Right forelimb (tissue), 1 donor: ENCODE measurements at places on chromosomes 5 and 9.
A peak's percentile ranks its signal among the peaks of the same experiment; 100 is the strongest.

- no peak for DNase-seq
Observed at GRCh38 chr5:169944922-169945680, 35.2 kb downstream of the INSYN2B start.

DNA sequence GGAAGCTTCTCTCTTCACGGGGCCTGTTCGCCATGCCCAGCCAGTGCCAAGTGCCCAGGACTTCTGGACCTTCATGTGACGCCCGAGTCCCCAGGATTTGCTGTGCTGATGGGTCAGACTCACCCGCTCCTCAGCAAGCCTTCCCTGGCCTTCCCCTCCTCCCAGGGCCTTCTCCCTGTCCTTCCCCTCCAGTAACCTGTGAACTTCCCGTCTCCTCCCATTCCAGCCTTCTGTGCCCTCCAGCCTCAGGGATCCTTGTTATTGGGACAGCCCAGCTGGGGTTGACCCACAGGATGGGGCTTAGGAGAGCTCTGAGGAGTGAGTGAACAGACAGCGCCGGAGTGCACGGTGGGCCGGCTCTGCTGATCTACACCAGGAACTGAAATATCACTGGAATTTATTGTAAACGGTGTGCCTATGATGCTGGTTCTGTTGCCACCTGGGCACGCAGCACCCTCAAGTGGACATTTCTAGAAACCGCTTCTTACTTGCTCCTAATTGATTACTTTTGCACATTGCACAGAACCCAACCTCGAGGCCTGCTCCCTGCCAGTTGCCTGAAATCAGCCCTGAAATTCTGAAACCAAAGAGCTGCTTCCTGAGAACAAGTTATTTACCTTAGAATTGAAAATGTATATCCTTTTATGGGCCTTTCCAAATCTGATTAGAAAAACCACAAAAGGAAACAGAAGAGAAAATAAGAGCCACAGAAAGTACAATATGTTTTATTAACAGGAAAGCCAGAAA is 1.5 kb downstream of the SPAAR start:
- no peak for DNase-seq

- DNase-seq, result no peak
Observed at GRCh38 chr5:95401626-95402025, 10.5 kb downstream of the FAM81B start.

GRCh38 chr9:71636143-71636839 is 132.0 kb downstream of the CEMIP2 start:
- no peak for DNase-seq

- DNase-seq, result peak; percentile 72
Observed at GRCh38 chr9:94656200-94656599, 16.9 kb upstream of the FBP1 start.

- no peak for DNase-seq
Observed at GRCh38 chr9:99193466-99193821, 28.3 kb downstream of the ALG2 start.

- DNase-seq, result no peak
Observed at GRCh38 chr5:157902449-157903116, 43.6 kb upstream of the CLINT1 start.

DNA sequence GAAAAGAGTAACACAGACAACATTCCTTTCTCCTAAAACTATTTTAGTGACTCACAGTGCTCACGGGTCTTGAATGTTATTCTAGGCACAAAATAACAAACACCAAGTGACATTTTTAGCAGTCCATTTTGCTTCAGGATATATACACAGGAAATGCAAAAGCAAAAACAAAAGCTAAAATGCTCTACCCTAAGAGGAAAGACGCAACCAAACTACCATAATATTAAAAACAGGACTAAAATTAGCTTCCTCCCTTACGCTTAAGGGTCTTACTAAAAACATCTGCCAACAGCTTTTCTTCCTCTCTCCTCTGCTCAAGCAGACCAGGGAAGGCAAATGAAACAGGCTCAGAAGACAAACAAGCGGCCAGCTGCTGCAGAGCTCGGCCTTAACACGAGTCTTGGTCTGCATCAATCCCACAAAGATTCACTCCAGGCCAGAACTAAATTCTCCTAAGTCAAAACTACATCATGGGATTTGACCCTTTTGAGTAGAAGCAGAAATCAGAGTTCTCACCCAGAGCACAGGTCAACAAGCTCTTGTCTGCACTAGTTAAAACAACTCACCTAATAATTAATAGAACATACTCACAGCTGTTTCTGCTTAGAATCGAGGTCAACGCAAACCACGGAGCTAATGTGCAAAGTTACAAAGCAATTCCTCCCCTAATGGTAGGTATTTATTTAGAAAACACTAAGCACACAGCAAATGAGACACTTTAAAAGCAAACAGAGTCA is 62.3 kb downstream of the RAPGEF1 start:
- no peak for DNase-seq

DNA sequence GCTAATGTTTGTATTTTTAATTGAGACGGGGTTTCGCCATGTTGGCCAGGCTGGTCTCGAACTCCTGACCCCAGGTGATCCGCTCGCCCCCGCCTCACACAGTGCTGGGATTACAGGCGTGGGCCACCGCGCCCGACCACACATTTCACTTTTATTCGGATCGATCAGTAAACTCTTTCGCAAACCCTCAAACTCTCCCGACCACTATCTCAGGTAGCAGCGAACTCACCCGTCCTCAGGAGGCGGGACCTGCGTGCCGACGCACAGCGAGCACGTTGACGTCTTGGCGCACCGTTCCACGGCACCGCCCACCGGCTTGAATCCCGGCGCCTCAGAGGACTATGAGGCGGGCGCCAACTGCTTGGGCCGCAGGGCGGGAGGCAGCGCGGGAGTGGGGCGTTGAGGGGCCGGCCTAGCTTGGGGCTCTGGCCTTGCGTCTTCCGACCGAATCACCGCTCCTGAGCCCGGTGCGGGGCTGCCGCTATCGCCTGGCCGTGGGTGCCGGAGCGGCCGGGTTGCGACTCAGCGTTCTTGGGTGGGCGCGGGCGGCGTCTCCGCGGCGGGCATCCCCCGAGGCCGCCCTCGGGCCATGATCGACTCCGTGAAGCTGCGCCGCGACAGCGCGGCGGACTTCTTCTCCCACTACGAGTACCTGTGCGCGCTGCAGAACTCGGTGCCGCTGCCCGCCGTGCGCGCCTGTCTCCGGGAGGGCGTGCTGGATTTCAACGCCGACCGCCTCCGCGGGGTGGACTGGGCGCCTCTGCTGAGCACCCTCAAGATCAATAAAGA is at the start of gene CEP78:
Gene CEP78 (plus strand): TSS at position 314 of the 789 bp plus-strand sequence. CDS start 276 bp downstream, at position 590.
- DNase-seq, result peak; percentile 95

- no peak for DNase-seq
Observed at GRCh38 chr5:140875085-140876065, at the start of gene PCDHA12. Gene PCDHA12, plus strand, starts transcription at chr5:140875308. Its CDS starts 165 bp downstream, at chr5:140875473.

DNA sequence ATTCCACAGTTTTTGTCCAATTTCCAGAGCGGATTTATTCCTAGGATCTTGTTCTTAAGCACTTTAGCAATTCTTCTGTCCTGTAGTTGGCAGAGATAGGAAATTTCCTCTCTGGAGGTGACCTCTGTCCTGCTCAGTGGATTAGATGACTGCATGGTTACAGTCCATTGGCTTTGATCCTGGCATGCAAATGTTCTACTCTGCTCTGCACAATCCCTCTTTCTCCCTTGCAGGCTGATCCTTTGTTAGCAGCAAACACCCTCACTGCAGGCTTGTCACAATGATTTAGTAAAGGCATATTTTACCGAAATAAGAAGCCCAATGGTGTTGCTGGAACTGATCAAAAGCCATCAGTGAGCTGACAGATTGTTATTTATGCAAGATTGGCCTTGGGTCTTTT is 243.8 kb downstream of the COX7C start:
- DNase-seq, result no peak

DNA sequence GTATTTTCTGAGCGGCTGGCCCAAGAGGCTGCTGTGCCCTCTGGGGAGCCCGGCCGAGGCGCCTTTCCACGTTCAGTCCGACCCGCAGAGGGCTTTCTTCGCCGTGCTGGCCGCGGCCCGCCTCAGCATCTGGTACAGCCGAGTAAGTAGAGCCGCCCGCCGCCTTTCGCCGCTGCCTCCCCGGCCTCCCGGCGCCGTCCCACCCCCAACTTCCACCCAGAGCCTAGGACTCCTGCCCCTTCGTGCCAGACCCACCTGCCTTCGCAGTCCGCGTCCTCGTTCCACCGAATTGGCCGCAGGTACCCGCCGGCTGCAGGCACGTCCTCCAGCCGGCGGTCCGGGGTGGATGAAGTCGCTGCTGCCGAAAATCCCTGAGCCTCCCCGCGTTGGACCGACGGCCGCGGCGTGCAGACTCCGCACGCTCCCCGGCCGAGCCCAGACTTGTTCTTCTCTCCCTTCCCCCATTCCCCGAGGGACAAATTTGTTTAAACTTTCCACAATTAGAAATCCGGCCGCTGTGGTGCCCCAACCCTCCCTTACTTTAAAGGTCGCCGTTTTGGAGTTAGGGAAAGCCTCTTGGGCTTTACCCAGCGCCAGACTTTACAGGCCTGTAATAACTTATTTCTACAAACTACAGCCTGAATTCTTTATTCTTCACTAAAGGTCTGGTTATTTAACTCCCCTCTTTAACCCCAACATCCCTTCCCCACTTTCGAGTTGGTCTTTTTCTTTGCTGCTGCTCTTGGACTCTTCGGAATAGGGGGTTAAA is 589 bp downstream of the RIC1 start:
- DNase-seq, result peak; percentile 80

DNA sequence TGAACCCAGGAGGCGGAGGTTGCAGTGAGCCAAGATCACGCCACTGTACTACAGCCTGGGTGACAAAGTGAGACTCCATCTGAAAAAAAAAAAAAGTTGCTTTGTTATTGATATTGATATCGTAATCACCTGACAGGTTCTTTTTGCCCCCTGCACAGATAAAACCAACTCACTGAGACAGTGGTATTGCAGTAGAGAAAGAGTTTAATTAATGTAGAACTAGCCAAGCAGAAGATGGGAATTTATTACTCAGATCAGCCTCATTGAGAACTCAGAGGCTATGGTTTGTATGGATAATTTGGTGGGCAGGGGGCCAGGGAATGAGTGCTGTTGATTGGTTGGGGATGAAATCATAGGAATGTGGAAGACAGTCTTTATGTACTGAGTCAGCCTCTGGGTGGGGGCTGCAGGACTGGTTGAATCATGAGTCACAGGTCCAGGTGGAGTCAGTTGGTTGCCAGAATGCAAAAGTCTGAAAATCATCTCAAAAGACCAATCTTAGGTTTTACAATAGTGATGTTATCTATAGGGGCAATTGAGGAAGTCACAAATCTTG is 35.8 kb upstream of the MEGF10 start:
- no peak for DNase-seq

GRCh38 chr9:35000535-35001284 is 11.2 kb downstream of the DNAJB5 start:
- DNase-seq, result no peak

GRCh38 chr5:73376618-73377170 is 71.9 kb downstream of the FOXD1 start:
- no peak for DNase-seq

DNA sequence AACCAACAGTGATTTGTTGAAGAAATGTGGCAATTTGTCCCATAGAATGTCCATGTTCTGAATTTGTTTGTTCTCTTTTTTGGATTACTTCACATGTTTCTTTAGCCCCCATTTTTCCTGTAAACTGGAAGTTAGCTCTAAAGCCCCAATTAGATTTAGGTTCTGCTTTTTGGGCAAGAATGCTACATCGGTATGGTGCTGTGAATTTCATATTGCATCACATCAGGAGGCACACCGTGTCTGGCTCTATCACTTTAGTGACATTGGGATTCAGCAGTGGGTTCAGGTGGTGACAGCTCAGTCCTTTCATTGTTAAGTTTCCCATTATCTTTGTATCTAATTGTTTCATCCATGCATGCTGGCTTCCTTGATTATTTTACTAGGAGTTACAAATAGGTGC is 27.9 kb downstream of the ADGRV1 start:
- no peak for DNase-seq

DNA sequence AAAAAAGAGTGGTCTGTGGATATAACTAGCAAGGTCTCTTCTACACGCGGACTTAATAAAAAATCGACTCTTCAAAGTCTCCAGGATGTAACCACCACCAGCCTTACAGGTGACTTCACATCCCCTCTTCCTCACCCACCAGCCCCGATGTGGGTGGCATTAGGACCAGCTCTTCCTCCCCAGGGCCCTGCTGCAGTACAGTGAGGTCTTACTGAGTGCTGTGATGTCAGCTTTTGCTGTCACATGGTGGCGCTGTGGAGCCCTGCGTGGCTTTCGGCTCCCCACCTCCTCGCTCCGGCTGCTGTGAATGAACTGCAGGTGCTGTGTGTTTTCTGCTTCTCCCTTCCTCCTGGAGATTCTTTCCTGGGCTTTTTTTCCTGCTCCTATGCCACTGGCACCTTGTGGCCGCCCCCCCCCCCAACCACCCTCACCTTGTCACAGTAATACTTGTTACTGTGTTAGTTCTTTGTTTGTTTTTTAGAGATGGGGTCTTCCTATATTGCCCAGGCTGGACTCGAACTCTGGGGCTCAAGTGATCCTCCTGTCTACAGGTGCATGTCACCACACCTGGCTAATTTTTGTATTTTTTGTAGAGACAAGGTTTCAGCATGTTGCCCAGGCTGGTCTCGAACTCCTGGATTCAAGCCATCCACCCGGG is 15.8 kb upstream of the RAPGEF1 start:
- peak; percentile 84 for DNase-seq

DNA sequence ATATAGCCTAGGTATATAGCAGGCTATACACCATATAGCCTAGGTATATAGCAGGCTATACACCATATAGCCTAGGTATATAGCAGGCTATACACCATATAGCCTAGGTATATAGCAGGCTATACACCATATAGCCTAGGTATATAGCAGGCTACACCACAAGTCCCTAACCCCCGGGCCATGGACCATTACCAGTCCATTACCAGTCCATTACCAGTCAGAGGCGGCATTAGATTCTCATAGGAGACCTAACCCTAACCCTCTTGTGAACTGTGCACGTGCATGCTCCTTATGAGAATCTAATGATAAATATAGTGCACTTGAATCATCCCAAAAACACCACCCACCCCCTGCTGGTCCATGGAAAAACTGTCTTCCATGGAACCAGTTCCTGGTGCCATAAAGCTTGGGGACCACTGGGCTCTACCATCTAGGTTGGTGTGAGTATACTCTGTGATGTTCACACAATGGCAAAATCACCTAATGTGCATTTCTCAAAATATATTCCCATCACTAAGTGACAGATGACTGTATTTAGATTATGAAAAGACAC is 4.7 kb downstream of the PLIN2 start:
- no peak for DNase-seq

GRCh38 chr5:107997338-107997980 is 326.7 kb upstream of the EFNA5 start:
- no peak for DNase-seq

- no peak for DNase-seq
Observed at GRCh38 chr9:82934949-82935348, 128.0 kb downstream of the RASEF start.
